ENCODE measurements at places on chromosomes 7 and 10.

GRCh38 chr7:44286182-44286617 lies 39.2 kb downstream of the CAMK2B start:
- DNase-seq: no peak

- DNase-seq: no peak
Observed at GRCh38 chr7:732094-732541, 5.0 kb upstream of the PRKAR1B start.

- no peak for DNase-seq
Observed at GRCh38 chr10:86413046-86413728, 46.6 kb upstream of the GRID1 start.

GRCh38 chr10:131095313-131095580 lies 216.3 kb downstream of the TCERG1L start:
- DNase-seq: no peak

GRCh38 chr7:31991846-31992245 lies 78.4 kb downstream of the PDE1C start:
- no peak for DNase-seq

GRCh38 chr10:26741368-26741767 lies 43.9 kb downstream of the PDSS1 start:
- DNase-seq: no peak

GRCh38 chr7:23963461-23964165 lies 253.6 kb downstream of the STK31 start:
- no peak for DNase-seq

GRCh38 chr7:36281945-36282717 lies 107.5 kb upstream of the ANLN start:
- no peak for DNase-seq

DNA sequence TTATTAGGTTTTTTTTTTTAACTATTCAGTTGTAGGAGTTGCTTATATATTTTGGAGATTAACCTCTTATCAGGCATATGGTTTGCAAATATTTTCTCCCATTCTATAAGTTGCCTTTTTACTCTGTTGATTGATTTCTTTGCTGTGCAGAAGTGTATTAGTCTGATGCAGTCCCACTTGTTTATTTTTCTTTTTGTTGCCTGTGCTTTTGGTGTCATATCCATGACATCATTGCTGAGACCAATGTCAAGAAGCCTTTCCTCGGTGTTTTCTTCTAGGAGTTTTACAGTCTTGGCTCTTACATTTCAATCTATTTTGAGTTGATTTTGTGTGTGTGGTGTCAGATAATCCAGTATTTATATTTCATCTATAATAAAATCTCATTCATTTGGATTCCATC lies 155.4 kb downstream of the LRMDA start:
- DNase-seq: no peak
